Smooth muscle cell of bladder (primary cell): ENCODE measurements at places on chromosomes 5 and 9. TPM values are rescaled to one million over a fixed set of nuclear protein-coding genes. Genes with fewer than 3 reads are reported as not detected.

The CCL27 gene
- not detected in 2 replicates for total RNA-seq

The SAPCD2 gene
- total RNA-seq = 0.43 and 0.55 TPM in 2 replicates

The CAAP1 gene
- total RNA-seq = 13.6 and 14.1 TPM in 2 replicates

The ROR2 gene
- total RNA-seq = 29.4 and 30.0 TPM in 2 replicates

The DBN1 gene
- total RNA-seq = 130 and 139 TPM in 2 replicates

The RUSC2 gene
- total RNA-seq = 14.9 and 17.8 TPM in 2 replicates

The BRINP1 gene
- total RNA-seq = under 0.01 and 0.18 TPM in 2 replicates

The AJM1 gene
- total RNA-seq = 1.00 and 1.4 TPM in 2 replicates

The FOXI1 gene
- not detected in 2 replicates for total RNA-seq

The CSF1R gene
- 0.14 and 0.46 TPM in 2 replicates for total RNA-seq

The PCDH12 gene
- total RNA-seq = 0.14 and 0.37 TPM in 2 replicates

The HSDL2 gene
- total RNA-seq = 78.8 and 114 TPM in 2 replicates

The BAG1 gene
- 10.6 and 16.5 TPM in 2 replicates for total RNA-seq

The RETREG1 gene
- total RNA-seq = 0.71 and 0.92 TPM in 2 replicates

The ANKRD31 gene
- total RNA-seq = 0.09 and 0.14 TPM in 2 replicates

The NUTM2G gene
- not detected in 2 replicates for total RNA-seq

The IL3 gene
- not detected in 2 replicates for total RNA-seq
